ENCODE measurements at places on chromosomes 16 and 17. TPM values are rescaled to one million over a fixed set of nuclear protein-coding genes. Genes with fewer than 3 reads are reported as not detected.
A peak's percentile ranks its signal among the peaks of the same experiment; 100 is the strongest.

The ABI3 gene
- total RNA-seq = not detected

The KRTAP9-4 gene
- total RNA-seq = not detected

The C16orf54 gene
- total RNA-seq = not detected

DNA sequence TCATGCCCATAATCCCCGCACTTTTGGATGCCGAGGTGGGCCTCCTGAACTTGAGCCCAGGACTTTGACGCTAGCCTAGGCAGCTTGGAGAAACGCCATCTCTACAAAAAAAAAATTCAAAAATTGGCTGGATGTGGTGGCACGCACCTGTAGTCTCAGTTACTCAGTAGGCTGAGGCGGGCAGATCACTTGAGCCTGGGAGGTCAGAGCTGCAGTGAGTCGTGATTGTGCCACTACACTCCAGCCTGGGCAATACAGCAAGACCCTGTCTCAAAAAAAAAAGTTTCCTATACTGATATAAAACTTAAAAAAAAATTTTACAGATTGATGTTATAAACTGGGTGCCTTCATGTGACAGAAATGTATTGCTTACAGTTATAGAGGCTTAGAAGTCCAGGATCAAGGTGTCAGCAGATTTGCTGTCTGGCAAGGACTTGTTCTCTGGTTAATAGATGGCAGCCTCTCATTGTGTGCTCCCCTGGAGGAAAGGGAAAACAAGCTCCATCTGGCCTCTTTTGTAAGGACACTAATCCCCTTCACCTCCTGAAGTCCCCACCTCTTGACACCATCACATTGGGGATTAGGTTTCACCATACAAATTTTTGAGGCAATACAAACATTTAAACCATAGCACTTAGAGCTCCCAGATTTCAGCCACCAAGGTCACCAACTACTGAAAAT, 8.5 kb upstream of the CES3 start:
- no peak overlapping the region for H3K27ac ChIP-seq
- DNase-seq = no peak
- H3K4me3 ChIP-seq = no peak overlapping the region
- H3K27me3 ChIP-seq = peaks cover 3% of the 10 kb centered on the region
- H3K36me3 ChIP-seq = no peaks in the 10 kb centered on the region

DNA sequence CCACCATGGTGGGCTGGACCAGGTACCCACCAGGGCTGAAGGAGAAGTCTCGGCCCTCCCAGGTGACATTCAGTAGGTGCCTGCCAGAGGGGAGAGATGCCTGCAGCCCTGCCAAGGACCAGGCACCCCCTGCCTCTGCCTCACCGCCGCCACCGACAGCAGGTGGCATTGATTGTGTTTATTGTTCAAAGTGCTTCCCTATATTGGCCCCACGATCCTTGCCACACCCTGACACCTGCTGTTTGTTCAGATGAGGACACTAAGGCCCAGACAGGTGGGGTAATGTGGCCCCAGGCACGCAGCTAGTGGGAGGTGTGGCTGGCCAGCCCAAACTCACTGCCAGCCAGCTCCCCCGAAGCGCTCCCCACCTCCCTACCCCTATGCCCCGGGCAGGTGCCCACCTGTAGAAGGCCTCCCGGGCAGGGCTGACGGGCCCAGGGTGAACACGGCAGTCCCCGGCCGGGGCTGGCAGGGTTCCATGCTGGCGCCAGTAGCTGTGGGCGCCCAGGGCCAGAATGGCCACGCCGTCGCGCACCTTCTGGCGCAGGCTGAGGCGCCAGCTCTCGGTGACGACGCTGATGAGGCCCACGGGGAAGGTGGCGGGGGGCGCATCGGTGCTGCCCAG, 8.0 kb downstream of the GRIN2C start:
- H3K4me3 ChIP-seq = no peak overlapping the region
- no peak overlapping the region for H3K27ac ChIP-seq
- H3K4me1 ChIP-seq = peaks cover 2% of the 10 kb centered on the region
- peaks cover 22% of the 10 kb centered on the region for H3K27me3 ChIP-seq
- DNase-seq = no peak

GRCh38 chr16:81553814-81554675, 109.4 kb downstream of the CMIP start:
- no peak overlapping the region for H3K27ac ChIP-seq
- no peak for DNase-seq
- peaks cover 36% of the 10 kb centered on the region for H3K4me1 ChIP-seq
- no peaks in the 10 kb centered on the region for H3K36me3 ChIP-seq

DNA sequence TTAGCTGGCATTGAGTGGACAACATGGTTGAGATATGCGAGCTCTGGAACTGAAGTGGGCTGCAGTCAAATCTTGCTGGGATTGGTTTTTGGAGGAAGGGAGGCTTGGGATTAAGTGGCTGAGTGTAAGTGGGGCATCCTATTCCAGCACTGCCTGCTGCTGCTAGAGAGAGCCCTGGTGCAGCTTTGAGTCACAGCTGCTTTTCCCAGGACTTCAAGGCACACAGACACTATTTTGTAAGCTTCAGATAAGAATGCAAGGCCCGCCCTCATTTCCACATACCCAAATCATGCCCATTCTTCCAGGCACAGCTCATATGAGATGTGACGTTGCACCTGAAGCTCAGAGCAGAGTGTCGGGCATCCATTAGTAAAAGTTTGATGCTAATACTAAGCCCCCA, 10.2 kb upstream of the MAF start:
- no peak for DNase-seq
- H3K4me1 ChIP-seq = no peaks in the 10 kb centered on the region
- H3K27ac ChIP-seq = no peak overlapping the region
- H3K4me3 ChIP-seq = no peak overlapping the region
- H3K27me3 ChIP-seq = peaks cover 2% of the 10 kb centered on the region

DNA sequence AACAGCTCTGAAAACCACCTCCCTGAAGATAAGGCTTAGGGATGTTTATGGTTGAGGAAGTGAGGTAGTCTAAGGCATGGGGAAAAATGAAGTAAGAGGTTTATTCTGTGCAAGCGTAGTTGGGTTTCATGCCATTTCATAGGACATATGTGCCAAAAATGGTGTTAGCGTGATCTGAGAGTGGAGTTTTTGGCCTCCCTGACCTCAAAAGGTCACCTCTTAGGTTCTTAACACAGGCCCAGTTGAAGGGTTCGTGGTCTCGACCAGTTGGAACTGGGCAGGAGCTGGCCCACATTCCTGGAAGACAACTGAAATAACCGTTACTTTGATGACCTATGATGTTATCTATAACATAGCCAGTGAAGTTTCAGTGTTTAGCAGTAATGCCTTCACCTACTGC, 57.0 kb downstream of the MRTFB start:
- H3K27ac ChIP-seq = no peak overlapping the region
- no peak for DNase-seq
- H3K4me1 ChIP-seq = peaks cover 1% of the 10 kb centered on the region
- no peaks in the 10 kb centered on the region for H3K27me3 ChIP-seq
- H3K4me3 ChIP-seq = no peak overlapping the region
- peaks cover 4% of the 10 kb centered on the region for H3K36me3 ChIP-seq

- H3K36me3 ChIP-seq = peaks cover 7% of the 10 kb centered on the region
- peaks cover 21% of the 10 kb centered on the region for H3K27me3 ChIP-seq
- no peak overlapping the region for H3K27ac ChIP-seq
- no peak for DNase-seq
- peaks cover 6% of the 10 kb centered on the region for H3K4me1 ChIP-seq
- no peak overlapping the region for H3K4me3 ChIP-seq
Observed at GRCh38 chr17:47707056-47707804, 13.3 kb downstream of the TBKBP1 start.

DNA sequence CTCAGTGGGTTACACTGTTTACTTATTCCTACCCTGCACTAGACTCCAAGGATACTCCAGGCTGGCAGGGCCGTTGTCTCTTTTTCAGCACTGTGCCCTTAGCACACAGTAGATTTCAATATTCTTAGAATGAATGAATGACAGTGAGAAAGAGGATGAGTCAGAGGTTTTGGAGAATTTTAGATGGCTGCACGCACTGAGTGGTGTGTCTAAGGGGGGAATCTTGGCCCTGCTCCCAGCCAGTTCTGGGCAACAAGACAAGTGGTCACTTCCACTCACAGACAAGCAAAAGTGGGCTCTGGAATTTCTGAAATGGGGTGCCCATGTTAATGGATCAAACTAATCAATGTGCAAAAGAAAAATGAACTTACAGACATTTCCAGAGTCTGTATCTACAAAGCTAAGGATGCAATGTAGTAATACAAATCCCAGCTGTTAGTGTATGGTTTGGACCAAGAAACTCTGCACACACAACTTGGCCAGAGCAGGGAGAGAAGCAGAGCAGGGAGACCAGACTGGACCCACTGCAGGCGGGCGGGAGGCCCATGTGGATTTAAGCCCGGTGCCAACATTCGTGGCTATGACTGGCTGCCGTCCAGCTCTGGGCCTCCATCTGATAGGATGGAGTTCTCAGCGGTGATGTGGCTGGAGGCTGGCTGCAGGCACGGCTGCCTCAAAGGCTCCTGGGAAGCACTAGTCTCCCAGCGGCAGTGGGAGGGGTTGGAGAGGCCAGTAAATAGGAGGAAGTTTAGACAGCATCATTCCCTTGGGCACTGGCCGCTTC, 95.6 kb upstream of the CDYL2 start:
- no peak for DNase-seq
- H3K27ac ChIP-seq = no peak overlapping the region
- no peak overlapping the region for H3K4me3 ChIP-seq
- no peaks in the 10 kb centered on the region for H3K27me3 ChIP-seq

DNA sequence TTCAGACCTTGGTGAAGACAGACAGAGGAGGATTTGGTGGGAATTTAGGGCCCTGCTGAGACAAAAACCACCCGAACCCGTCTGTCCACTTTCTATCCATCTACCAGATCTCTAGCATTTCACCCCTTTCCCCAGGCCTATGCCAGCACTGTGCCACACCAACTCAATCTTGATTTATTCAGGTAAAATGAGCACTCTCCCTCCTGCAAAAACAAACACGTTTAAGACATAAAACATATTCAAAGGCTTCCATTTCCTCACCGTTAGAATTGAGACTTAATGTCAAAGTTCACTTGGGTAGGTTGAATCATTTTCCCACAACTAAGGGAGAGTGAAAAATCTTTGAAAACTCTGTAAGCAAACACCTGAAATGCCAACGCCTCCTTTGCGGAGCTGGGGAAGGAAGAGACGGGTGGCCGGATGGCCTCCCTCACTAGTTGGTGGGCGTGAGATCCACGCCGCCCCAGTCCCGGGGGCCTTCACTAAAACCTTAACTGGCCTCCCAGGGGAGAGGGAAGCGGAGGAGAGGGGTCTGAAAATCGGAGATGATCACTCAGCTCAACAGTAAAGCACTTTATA, 862 bp downstream of the DCAKD start:
- H3K27ac ChIP-seq = peak overlapping the region; percentile 69
- H3K4me3 ChIP-seq = peak overlapping the region; percentile 98

GRCh38 chr16:90023078-90023447, 3.8 kb upstream of the DBNDD1 start:
- H3K4me3 ChIP-seq = peak overlapping the region; percentile 72
- H3K27me3 ChIP-seq = peaks cover 9% of the 10 kb centered on the region
- peaks cover 16% of the 10 kb centered on the region for H3K4me1 ChIP-seq
- H3K27ac ChIP-seq = no peak overlapping the region
- H3K36me3 ChIP-seq = no peaks in the 10 kb centered on the region
- DNase-seq = no peak

DNA sequence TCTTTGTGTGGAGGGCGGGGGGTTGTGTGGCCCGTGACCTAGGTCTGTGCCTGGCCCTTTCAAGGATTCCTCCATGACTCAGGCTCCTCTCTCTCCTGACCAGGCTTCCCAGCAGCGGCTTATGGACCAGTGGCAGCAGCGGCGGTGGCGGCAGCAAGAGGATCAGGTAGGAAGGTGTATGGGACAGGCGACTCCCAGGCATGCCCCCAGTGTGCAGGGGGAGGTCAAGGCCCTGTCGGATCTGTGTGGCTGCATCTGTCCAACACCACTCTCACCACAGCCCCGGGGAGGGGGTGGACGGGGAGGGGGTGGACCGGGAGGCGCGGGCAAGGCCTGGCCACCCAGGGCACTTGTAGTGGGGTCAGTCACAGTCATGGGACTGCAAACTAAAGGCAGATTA, 93.1 kb downstream of the CCDC182 start:
- H3K27ac ChIP-seq = no peak overlapping the region
- no peak overlapping the region for H3K4me3 ChIP-seq
- peaks cover 10% of the 10 kb centered on the region for H3K27me3 ChIP-seq
- peaks cover 6% of the 10 kb centered on the region for H3K36me3 ChIP-seq

DNA sequence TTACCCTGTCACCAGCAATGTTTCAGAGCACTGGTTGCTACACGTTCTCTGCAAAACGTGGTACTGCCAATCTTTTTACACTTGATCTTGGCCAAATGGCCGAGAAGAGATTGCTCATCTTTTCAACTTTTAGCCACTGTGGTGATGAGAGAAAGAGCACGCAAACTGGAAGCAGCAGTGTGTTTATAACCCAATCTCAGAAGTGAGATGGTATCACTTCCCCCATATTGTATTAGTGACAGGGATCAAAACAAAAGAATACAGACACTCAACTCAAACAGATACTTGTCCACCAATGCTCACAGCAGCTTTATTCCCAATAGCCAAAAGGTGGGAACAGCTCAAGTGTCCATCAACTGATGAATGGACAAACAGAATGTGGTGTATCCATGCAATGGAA, 72.1 kb upstream of the FA2H start:
- H3K27ac ChIP-seq = no peak overlapping the region
- H3K4me1 ChIP-seq = no peaks in the 10 kb centered on the region
- H3K27me3 ChIP-seq = peaks cover 3% of the 10 kb centered on the region
- no peak for DNase-seq
- no peaks in the 10 kb centered on the region for H3K36me3 ChIP-seq
- no peak overlapping the region for H3K4me3 ChIP-seq

- H3K27ac ChIP-seq = peak overlapping the region; percentile 86
- no peak for DNase-seq
- H3K4me1 ChIP-seq = peaks cover 46% of the 10 kb centered on the region
- peaks cover 17% of the 10 kb centered on the region for H3K27me3 ChIP-seq
- H3K4me3 ChIP-seq = peak overlapping the region; percentile 56
- H3K36me3 ChIP-seq = no peaks in the 10 kb centered on the region
Observed at GRCh38 chr17:74455821-74456220, 10.6 kb upstream of the CD300A start.

DNA sequence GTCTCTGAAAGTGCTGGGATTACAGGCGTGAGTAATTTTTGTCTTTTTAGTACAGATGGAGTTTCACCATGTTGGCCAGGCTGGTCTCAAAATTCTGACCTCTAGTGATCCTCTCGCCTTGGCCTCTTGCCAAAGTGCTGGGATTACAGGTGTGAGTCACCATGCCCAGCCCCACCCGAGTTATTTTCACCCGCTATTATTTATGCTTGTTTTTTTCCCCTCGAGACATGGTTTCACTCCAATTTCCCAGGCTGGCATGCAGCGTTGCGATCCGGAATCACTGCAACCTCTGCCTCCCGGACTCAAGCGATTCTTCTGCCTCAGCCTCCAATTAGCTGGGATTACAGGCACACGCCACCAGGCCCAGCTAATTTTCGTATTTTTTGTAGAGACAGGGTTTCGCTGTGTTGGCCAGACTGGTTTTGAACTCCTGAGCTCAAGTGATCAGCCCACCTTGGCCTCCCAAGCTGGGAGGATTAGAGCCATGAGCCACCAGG, 9.2 kb downstream of the RPL23 start:
- DNase-seq = no peak
- peaks cover 4% of the 10 kb centered on the region for H3K4me1 ChIP-seq
- no peaks in the 10 kb centered on the region for H3K36me3 ChIP-seq
- H3K27me3 ChIP-seq = no peaks in the 10 kb centered on the region
- H3K27ac ChIP-seq = no peak overlapping the region
